ENCODE measurements at places on chromosomes 4 and X.

DNA sequence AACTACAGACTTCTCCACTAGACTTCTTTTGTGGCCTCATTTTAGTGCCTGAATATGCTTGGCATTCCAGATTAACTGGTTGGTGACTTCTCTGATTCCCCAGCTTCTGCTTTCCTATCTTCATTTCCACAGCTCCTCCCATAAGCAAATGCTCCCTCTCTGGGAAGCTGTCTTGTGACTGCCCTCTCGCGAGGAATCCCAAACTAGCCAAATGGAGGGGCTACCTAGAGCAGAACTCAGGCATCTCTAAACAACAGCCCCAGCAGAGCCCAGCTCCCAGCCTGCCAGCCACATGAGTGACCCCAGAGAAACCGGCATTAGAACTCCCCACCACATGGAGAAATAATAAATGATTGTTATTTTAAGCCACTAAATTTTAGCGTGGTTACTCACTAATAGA, 7.6 kb upstream of the VEGFD start:
- DNase-seq = no peak

GRCh38 chr4:6591313-6591712, 16.3 kb downstream of the MAN2B2 start:
- DNase-seq = no peak

DNA sequence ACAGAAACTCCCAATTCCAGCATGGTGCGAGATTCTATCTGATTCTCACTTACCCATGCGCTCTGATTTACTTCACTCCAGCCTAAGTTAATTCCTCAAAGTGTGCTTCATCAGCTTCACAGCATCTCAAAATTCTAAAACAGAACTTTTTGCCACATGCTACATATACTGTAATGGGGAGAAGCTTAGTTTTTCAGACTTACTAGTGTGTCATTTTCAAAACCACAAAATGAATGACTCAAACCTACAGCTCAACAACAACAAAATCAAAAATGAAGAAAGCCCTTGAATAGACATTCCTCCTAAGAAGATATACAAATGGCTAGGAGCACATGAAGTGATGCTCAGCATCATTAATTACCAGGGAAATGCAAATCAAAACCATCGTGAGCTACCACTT, 14.9 kb downstream of the IRF2 start:
- DNase-seq = no peak

GRCh38 chr4:100708776-100709175, 191.0 kb upstream of the EMCN start:
- no peak for DNase-seq

Data from stimulated activated CD8-positive, alpha-beta memory T cell treated with anti-CD3 and anti-CD28 coated beads, Interleukin-15, amount 100 ng/mL, for 48 hours (primary cell).